Gastrocnemius medialis (tissue), 4 donors: ENCODE measurements at places on chromosomes 2 and 18. TPM values are rescaled to one million over a fixed set of nuclear protein-coding genes. Genes with fewer than 3 reads are reported as not detected.

DNA sequence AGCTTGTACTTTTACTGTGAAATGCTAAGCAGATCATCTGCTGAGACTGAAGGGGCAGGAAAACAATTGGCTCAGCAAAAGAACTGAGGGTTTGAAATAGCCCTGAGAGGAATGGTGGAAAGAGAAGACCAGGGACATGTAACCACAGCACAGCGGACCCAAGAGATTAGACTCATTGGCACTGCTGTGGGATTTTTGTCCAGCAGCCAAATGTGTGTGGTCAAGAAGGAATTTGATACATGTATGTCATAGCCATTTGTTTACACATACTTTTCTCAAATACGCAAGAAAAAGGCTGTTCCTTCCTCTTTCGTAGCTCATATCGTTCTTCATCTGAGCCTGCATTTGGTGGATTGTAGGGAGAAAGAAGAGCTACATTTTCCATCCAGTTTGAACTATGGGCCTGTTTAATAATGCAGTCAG, 73.8 kb downstream of the TRABD2A start:
- no peak for DNase-seq

The SERPINB12 gene
- not detected for total RNA-seq

The GPR39 gene
- 0.15 TPM for total RNA-seq

- DNase-seq, result no peak
Measured at GRCh38 chr2:238999291-238999741, 151.4 kb downstream of the TWIST2 start.

The COPS7B gene
- total RNA-seq, result 16.8 TPM

The CCL20 gene
- 1.5 TPM for total RNA-seq

GRCh38 chr2:85523903-85524335, 15.0 kb upstream of the MAT2A start:
- DNase-seq, result no peak

The ACVR1C gene
- 2.1 TPM for total RNA-seq

DNA sequence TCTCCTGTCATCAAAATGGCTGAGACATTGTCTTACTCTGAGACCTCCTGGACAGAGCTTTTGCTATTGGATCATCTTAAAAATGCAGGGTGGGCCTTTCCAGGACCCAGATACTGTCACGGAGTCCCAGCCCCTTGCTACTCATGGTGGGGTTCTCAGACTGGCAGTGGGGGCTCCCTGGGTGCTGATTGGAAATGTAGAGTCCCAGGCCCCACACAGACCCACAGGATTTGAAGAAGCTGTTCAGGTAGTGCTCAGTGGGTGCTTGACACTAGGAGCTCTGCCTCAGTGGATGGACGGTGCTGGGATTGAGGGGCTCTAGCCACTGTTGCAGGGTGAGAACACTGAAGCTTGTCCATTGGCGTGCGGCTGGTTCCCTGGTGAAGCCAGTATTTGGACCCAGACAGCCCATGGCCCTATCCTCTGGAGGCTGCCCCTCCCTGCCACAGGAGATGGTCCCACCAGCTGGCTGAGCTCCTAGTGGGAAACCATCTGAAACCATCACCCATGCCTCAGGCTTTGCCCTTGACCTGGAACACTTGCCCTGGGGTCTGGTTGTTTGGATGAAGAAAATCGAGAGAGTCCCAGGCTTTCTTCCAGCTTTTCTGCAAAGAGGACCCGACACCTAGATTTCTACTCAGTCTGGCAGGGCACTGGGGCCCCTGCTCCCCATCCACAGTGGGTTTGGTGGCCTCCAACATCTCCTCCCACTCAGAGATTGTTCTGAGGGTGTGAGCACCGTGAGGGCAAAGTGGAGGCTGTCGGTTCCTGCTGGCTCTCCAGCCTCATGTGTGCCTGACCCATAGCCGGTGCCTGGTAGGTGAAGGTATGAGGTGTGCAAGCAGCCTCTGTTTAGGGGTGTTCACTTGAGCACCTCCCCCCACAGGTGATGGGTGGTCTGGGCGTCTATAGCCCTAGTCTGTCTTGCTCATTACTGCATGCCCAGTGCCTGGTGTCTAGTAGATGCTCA, 30.1 kb downstream of the MROH2A start:
- no peak for DNase-seq

DNA sequence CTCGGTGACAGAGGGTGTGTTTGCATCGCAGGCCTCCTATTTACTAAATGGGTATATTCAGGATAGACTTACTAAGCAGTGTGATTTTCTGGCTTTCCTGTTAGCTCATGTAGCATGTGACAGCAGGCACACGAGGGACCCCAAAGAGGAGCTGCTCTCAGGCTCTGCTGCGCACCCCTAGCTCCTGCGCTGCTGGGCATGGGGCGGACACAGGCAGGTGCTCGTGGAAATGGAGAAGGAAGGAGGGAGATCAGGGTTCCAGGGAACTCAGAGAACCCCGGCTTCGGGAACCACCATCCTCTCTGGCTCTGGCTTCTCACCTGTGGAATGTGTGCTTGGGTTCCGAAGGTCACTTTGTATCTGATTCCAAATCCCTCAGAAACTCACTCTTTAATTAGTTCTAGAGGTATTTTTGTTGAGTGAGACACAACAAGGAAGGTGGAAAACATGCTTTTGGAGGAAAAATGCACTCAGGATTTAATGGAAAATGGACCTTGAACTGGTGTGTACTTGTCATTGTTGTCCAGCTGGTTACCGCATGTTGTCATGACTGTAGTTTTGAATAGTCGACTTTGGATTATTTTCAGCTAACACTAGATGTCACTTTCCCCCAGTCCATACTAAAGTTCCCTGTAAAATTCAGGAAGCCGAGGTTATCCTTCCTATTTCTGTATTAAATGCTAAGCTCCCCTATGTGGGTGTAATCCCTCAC, 3.5 kb downstream of the SNTG2 start:
- no peak for DNase-seq

DNA sequence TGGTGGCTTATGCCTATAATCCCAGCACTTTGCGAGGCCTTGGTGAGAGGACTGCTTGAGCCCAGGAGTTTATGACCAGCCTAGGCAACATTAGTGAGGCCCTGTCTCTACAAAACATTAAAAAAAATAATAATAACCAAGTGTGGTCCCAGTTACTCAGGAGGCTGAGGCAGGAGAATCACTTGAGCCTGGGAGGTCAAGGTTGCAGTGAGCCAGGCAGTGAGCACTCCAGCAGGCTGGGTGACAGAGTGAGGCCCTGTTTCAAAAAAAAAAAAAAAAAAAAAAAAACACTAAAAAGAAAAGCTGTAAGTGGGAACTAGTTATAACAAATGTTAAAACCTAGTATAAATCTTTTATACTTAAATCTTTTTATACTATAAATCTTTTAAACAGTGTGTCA, 146.2 kb upstream of the ITGA4 start:
- no peak for DNase-seq

The SERPINB10 gene
- not detected for total RNA-seq

- peak; percentile 49 for DNase-seq
Measured at GRCh38 chr2:1731963-1732768, 12.1 kb downstream of the PXDN start.

GRCh38 chr2:211609127-211609526, 929.5 kb downstream of the ERBB4 start:
- no peak for DNase-seq

The TMEM37 gene
- 2.7 TPM for total RNA-seq

The SPP2 gene
- total RNA-seq, result not detected

DNA sequence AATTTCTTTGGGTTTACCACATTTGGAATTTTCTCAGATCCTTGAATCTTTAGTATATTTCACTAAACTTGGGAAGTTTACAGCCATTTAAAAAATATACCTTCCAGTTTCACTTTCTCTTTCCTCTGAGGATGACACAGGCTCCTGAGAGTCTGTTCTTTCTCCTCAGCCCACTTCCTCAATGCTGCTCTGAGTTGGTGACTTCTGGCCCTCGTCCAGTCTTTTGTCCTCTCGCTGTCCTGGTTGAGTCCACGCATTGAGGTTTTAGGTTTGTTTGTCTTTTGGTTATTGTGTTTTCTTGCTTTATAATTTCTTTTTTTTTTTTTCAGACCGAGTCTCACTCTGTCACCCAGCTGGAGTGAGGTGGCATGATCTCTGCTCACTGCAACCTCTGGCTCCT, 40.7 kb upstream of the GALR1 start:
- no peak for DNase-seq

DNA sequence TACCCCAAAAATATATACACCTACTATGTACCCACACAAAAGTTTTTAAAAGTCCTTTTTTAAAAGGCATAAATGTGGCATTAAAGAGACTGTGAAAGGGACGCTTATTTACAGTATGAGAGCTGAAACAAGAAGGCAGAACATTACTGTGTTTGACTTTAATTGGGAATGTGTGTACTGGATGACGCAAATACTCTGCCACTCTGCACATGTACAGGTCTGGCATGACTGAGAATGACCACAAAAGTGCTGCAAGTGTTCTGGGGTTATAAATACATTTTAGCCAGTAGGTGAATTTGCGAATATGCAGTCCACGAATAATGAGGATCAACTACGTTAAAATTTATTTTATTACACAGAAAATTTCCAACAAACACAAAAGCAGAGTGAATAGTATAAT, 11.4 kb downstream of the DARS1 start:
- no peak for DNase-seq

DNA sequence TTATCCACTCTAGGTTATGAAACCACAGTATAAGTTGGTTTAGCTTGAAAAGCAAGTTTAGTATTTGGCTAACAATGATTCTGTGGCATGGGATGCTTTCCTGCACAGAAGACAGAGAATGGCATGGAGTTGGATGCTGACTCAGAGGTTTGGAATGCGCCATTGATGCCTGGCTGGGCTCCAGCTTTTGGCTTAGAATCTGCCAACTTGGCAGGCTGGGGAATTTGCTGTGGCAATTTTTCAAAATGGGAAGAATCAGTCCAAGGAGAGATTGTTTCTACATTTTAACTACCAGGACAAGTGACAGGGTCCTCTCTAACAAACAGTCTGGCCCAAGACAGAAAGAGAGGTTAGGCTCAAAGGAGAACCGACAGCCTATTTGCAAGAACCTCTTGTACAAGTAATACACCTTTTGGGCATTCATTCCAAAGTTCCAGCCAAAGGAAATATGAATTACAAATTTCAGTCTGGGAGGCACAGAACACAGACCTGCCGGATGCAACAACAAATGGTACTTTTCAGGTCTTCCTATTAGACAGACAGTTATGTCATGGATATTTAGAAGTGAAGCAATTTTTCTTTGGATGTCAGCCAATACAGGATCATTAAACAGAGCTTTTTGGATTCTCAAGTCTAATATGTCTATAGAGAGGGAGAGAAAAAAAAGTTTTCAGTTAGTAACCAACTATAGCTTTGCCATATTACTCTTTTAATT, 1027.7 kb downstream of the TMEM182 start:
- no peak for DNase-seq

GRCh38 chr2:96185516-96185915, 23.1 kb downstream of the STARD7 start:
- DNase-seq, result no peak
